Stimulated activated CD4-positive, alpha-beta T cell treated with anti-CD3 and anti-CD28 coated beads, Interleukin-4, amount 100 ng/mL, for 24 hours (primary cell): ENCODE measurements at places on chromosomes 2 and 18.

- no peak for DNase-seq
Observed at GRCh38 chr2:174633623-174633930, 36.0 kb upstream of the WIPF1 start.

- no peak for DNase-seq
Observed at GRCh38 chr18:58158459-58158858, 114.4 kb downstream of the NEDD4L start.

- no peak for DNase-seq
Observed at GRCh38 chr2:172179045-172179701, 76.5 kb upstream of the DLX2 start.

DNA sequence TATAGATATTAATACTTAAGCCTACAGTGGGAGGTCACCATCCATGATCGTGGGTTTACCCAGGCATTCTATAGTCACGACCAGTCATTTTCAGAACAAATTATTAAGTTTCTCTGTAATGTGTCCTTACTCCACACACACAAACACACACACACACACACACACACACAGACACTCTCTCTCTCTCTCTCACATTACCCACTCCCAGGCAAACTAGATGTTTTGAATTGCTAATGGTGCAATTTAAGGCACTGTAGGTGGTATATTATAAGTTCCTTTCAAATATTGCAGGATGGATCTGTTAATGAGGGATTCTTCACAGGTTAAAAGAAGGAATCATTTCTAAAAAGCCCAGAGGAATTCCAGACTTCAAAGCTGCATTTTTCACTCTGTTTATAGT is 657.8 kb downstream of the MBD2 start:
- no peak for DNase-seq

- no peak for DNase-seq
Observed at GRCh38 chr2:63738019-63738418, 103.7 kb upstream of the UGP2 start.

DNA sequence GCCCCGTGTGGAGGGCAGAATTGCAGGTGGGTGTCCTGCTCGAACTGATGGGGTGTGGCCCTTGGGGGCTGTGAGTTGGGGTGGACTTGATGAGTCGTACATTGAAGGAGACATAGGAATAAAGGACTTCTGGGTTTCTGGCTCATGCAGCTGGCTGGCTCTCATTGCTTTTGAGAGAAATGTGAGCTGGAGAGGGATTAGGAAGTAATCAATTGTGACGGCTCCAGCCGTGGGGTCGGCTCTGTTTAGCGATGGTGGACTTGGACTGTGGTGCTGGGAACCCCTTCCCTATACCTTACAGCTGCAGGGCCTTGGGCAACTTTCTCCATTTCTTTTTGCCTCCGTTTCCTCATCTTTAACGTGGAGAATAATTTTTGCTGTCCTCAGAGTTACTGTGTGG is 9.2 kb downstream of the IMPA2 start:
- no peak for DNase-seq

- DNase-seq, result no peak
Observed at GRCh38 chr2:191951376-191951775, 104.5 kb upstream of the CAVIN2 start.

GRCh38 chr2:167293943-167294775 is 405.9 kb downstream of the XIRP2 start:
- no peak for DNase-seq

DNA sequence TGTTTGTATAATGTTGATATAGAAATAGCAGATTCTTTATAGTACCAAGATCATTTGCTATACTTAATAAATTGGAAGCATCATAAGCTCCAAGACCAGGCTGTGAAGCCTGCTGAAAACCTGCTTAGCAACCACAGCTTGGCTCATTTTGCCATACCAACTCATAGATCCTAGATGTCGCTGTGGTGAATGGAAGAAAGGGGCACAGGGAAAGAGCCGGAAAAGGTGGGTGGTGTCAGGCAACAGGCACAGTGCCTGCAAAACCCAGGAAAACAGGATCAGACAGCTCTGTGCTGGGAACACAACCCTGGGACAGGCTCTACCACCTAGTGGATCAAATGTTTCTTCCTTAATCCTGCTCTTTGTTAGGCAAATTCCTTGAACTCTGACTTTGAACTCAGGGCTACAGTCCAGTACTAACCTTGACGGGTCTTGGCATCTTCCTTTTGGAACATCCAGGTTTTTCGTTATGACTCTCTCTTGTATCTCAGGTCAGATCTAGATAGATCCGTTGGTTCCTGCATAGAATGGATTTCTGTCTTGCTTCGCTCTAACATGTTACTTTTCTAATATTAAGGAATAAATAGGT is 31.6 kb downstream of the TWSG1 start:
- no peak for DNase-seq

DNA sequence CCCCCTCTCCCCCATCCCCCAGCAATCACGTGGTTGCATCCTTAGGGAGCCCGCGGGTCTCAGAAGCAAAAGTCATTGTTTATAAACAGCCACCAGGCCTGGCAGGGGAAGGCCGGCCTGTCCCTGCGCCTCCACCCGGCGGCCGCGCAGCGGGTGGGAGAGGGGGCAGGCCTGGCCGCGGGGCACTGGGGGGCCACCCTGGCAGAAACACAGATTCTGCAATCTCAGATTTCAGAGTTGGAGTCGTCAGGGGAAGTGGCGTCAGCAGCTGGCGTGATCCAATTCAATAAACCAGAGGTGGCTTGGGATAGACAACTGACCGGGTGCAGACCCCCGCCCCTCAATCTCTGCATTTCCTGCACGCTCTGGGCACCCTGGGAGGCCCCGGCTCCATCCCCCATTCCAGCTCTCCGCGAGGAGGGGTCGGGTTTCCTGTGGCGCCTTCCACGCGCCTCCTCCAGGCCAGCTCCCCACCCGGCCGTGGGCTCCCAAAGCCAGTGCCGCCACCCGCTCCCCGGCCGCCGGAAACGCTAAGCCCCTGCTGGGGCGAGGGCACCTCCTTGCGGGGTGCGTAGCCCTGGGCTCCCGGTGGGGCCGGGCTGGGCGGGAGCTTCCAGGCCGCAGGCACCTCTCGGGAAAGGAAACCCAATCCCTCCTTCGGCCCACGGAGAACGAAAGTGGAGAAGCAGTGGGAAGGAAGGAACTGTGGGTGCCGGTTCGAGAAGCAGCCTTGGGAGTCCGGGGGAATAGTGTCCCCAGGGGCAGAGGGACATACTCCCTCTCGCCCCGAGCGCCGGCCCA is 1.1 kb downstream of the BIN1 start:
- no peak for DNase-seq

- no peak for DNase-seq
Observed at GRCh38 chr2:1022178-1022577, 71.5 kb downstream of the SNTG2 start.

GRCh38 chr2:16666449-16666801 is 791 bp upstream of the CYRIA start:
- DNase-seq, result no peak

- DNase-seq, result no peak
Observed at GRCh38 chr2:38394903-38395341, 17.8 kb upstream of the ATL2 start.

DNA sequence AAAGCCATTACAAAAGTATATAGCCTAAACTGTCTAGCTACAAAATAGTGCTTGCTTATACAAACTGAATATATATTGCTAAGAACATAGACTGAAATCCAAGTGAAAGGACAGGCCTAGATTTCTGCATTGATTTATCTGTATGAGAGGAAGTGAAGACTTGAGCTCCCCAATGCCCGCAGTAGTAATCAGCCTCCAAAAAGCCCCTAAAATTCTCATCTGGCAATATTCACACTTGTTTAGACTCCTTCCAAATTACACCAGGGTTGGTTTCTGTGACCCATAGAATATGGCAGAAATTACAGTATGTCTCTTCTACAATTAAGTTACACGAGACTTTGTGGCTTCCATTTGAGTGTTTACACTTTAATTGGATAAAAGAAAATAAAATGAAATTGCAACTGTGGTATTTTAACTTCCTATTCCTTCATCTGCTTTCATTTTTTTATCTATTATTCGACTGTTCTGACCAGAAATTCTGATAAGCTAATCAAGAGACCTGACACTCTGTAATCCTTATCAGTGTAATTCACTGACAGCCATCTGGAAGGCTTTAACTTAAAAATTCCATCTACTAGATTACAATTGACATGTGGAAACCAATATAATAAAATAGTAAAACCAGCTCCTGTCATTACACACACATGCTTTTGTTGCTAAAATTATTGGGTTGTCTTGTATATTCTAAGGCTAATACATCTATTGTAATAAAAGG is 21.1 kb downstream of the ABCB11 start:
- no peak for DNase-seq

DNA sequence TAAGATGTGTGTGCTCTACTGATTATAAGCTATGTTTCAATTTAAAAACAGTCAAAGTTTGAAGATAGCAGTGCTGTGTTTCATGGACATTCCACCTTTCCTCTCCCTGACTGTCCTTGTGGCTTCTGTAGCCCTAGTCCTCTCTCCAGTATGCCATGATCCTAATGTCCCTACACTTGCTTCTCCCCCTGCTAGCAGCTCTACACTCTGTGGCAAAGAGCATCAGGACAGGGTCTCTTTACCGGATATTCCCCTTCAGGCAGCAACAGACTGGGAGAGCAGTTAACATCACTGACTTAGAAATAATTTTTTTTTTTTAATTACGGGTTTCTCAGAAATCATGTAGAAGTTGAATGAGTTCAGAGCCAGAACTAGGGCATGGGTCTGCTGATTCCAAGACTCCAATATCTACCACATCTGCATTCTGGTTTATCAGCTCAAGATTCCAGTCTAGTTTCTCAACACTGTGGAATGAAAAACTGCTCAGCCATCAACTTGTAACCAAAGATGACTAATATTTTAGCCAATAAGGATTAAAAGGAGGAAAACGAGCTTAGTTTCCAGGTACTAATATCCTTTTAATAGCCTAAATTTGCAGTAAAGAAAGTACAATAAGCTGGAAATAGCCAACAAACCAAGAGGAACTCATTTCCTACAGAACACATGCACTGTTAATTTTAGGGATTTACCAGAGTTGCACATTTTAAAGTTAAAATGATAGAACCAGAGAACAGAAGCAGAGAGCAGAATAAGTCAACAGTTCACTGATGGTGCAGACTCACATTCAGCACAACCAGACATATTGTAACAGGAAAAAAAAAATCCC is 45.2 kb downstream of the TMEM131 start:
- no peak for DNase-seq

GRCh38 chr2:237299906-237300305 is 114.1 kb downstream of the COL6A3 start:
- DNase-seq, result no peak

DNA sequence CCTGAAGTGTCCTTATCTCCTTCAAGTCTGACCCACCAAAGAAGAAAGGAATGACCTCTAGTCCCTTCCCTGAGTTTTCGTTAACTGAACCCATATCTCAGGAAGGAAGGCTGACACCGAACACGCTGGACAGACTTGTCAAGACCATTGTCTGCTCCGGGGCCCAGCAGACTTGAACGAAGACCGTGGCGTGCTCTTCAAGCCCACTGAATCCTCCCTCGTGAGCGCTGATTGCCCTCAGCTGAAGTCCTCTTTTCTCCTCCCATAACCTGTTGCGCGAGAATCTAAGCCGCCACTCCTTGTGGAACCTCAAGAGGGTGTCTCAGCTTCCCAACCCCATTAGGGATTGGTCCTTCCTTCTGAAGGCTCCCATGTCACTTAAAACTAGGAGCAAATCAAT is 634 bp upstream of the CNDP1 start:
- DNase-seq, result no peak

GRCh38 chr2:10775021-10775780 is 37.4 kb downstream of the PDIA6 start:
- no peak for DNase-seq

- DNase-seq, result no peak
Observed at GRCh38 chr18:80176334-80177073, 67.4 kb downstream of the ADNP2 start.

DNA sequence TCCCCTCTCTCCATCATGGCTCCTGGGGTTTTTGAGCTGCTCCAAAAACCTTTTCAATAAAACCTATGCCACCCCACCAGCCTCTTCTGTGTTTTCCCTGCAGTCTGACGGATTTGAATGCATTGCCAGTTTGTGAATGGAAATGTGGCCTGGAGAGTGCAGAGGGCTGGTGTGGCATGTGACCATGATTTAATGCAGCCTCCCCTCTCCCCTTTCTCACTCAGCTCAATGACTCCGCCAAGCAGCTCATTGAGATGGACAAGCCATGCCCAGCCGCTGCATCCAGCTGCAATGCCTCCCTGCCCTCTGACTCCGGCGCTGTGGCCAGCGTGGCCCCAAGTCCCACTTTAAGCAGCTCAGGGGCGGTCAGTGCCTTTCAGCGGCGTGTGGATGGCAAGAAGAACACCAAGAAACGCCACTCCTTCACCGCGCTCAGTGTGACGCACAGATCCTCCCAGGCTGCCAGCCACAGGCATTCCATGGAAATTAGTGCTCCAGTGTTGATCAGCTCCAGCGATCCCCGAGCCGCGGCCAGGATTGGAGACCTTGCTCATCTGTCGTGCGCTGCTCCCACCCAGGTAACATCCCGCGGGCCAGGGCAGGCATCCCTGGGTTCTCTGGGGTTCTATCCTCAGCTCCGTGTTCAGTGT is 215.3 kb downstream of the SEPTIN10 start:
- DNase-seq, result no peak

GRCh38 chr2:150872756-150873395 is 385.4 kb upstream of the RND3 start:
- DNase-seq, result no peak

DNA sequence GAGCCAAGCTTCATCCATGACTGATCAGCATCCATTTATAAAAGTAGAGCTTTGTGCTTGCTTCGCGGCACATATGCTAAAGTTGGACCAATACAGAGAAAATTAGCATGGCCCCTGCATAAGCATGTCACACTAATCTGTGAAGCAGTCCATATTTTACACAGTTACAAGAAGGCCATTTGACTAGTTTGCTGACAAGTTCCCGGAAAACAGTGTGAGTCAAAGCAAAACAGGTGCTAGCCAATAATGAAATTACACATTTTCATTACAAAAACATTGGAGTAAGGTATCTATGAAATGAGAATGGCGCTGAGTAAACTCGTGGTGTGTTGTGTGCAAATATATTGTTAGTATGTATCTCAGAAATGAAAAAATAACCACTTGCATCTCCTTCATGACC is 4.7 kb downstream of the ANKRD62 start:
- no peak for DNase-seq

- no peak for DNase-seq
Observed at GRCh38 chr2:111616651-111617218, 267.3 kb downstream of the ANAPC1 start.

GRCh38 chr2:128305555-128306080 is 13.1 kb downstream of the HS6ST1 start:
- no peak for DNase-seq

- DNase-seq, result no peak
Observed at GRCh38 chr2:238378230-238379095, 48.3 kb upstream of the ASB1 start.
